Amygdala (tissue), 56 donors: ENCODE measurements at places on chromosomes 3 and 15.
A peak's percentile ranks its signal among the peaks of the same experiment; 100 is the strongest.

- no peak for DNase-seq
Measured at GRCh38 chr15:51849860-51850259, 20.4 kb downstream of the TMOD3 start.

- DNase-seq = no peak
Measured at GRCh38 chr3:147619921-147620560, 210.9 kb downstream of the ZIC1 start.

GRCh38 chr3:132444383-132444782 lies 27.1 kb downstream of the DNAJC13 start:
- no peak for DNase-seq

DNA sequence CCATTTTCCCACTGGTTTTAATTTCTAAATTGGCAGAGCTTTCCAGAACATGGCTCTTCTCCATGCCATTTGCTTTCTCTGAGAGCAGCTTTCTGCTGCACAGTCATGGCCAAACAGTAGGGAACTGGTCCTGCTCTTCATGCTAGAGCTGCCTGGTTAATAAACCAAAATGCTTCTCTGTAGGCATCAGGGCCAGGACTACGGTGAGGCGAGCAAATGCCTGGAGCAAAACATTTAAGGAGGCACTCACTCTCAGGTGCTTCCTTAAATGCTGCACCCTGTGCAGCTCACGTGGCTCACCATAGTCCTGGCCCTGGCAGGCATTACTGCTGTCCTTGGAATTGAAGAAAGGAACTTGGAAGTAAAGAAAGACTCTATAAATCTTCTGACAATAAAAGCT lies 48.5 kb upstream of the PPP2R3A start:
- DNase-seq = no peak

DNA sequence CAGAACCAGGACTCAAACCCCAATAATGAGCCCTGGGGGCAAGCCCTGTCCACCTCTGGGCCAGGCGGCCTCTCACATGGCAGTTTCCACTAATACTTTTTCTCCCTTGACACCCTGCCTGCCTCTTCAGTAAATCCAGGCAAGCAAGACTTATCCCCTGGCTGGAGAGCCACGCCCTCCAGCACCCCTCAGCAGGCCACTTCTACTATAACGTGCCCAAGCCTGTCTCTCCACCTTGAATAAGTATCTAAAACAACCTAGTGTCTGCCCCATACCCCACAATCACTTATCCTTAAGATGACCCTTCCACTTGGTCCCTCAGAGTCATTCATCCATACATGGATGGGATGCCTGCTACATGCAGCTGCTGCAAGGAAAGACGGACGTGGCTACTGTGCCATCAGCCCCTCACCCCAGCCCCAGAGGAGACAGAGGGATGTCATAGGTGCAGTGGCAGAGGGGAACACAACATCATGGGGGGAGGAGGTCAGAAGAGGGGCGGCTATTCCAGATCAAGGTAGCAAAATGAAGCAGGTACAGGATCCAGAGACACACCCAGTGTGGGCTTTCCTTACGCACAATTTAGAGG lies 63.4 kb downstream of the LRIG1 start:
- DNase-seq = no peak

DNA sequence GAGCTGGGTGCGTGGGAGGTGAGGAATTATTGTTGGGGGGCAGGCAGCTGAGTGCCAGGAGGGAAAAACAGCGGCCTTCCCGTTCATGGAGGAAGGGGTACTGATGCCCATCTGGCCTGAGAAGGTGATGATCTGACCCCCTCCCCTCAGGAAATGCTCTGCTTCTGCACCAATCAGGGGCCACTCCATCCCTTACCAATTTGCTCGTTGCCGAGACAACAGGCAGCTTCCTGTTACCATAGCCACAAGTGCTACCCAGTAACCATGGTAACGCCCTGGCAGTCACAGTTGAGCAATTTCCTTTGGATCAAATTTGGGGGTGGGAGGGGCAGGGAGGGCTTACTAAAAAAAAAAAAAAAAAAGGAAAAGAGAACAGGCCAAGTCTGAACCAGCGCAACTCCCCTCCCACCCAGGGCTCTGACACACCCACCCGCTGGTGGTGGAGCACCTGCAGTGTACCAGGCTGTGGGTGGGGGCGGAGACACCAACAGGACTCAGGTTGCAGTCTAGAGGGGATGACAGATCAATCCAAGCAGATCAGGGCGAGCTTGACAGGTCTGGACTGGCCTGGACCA lies 13.7 kb downstream of the CELF6 start:
- peak; percentile 74 for DNase-seq

DNA sequence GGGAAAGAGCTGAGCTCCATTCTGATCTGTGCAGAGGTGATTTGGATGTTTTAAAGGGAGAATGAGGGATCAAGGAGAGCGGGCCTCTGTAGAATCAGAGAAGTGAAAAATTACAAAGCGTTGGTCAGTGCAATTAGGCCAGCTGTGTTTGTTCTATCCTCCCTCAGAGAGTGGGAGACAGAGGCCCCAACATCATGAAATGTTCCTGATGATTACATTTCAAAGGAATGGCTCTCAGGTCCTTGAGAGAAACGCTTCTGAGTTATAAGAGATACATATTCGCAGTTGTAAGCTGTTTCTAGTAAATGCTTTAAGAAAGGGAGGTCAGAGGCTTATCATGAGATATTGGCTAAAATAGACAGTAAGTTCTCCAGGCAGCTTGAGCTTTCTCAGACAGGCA lies 15.7 kb upstream of the CAND2 start:
- no peak for DNase-seq

GRCh38 chr15:60006873-60007272 lies 2.8 kb downstream of the FOXB1 start:
- DNase-seq = no peak

DNA sequence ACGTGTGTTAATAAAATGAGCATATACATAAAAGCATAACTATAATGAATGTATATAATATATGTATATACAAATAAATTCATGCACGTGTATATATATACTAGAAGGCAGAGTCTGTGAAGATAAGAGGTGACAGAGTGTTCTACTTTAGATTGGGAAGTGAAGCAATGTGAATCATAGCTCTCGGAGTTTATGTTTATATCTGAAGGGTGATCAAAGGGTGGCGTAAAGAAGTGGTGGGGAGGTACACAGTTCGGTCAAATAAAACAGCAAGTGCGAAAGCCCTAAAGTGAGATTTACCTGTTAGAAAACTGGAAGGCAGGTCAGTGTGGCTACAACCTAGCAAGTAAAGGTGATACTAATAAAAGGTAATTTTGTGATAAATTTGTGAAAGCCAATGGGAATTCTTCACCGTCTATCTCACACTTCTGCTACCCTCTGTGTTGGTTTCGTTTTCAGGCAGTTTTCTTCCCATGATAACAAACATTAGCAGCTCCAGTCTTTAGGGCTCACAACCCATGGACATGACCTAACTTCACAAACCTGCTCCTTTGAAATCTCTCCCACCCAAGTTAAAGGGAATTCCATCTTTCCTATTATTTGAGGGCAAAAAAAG lies 46.7 kb upstream of the BCHE start:
- DNase-seq = no peak

DNA sequence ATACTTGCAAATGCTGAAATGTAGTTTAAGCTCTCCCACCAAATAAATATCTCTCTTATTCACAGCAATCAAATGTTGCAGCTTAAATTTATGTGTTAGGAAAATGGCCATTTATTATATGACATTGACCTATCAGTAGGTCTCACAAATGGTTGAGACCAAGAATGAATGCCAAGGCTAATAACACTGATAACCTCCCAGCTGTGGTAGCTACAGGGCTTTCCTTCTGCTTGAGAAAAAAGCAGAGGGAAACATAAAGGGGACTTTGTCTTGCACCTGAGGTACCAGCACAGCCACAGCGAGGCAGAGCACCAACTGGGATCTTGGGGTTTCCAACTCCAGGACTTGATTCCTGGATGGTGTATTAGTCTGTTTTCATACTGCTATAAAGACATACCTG lies 73.1 kb upstream of the TTC14 start:
- DNase-seq = no peak

DNA sequence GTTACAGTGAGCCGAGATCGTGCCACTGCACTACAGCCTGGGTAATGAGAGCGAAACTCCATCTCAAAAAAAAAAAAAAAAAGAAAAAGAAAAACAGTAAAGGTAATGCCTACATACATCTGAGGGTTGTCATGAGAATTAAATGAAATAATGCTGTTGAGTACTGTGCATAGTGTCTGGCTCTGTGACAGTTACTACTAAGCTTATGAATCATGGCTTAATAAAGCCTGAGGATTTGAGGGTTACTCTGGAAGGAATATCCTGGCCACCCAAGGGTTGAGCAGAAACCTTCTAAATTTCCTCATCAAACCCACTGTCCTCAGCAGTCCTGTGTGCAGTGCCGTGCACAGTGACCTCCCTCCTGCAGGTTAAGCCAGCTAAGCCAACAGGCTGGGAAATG lies 26.8 kb upstream of the ELP6 start:
- DNase-seq = no peak

DNA sequence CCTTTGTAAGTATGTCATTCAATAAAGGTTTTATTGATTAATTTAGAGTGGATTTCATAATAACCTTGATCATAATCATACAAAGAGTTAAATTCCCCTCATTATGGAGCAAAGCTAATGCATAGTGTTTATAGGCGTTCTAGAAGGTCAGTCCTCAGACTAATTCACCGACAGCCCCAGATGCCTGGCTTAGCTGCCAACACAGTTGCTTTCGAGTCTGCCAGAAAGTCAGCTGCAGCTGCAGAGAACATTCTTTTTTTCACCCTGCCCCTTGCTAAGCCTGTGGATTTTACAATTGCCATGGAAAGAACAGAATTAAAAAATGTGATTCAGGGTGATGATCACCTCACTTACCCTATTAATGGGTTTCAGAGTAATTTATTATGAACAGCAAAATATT lies 21.2 kb downstream of the CADM2 start:
- peak; percentile 69 for DNase-seq

GRCh38 chr15:73872346-73872745 lies 1.0 kb upstream of the TBC1D21 start:
- DNase-seq = no peak

DNA sequence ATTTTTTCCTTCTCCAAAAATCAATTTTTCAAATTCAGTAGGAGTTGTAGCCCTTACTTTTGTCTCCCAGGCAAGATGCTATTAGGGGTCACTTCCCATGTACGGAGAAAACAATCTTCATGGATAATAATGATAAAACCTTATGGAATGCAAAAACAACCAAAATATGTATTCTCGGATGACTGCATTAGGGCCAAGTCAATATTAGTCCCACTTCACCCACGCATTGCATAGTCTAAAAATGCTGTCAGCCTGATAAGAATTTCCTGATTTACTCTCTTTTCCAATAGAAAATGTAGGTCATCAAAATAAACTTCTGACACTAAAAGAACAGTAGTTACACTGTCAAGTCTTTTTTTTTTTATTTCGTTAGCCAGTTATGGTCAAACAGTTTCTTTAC lies 2.7 kb downstream of the VGLL3 start:
- DNase-seq = no peak

- no peak for DNase-seq
Measured at GRCh38 chr3:1798711-1799405, 299.8 kb upstream of the CNTN4 start.

- DNase-seq = no peak
Measured at GRCh38 chr15:78822514-78822913, 11.2 kb upstream of the ADAMTS7 start.

DNA sequence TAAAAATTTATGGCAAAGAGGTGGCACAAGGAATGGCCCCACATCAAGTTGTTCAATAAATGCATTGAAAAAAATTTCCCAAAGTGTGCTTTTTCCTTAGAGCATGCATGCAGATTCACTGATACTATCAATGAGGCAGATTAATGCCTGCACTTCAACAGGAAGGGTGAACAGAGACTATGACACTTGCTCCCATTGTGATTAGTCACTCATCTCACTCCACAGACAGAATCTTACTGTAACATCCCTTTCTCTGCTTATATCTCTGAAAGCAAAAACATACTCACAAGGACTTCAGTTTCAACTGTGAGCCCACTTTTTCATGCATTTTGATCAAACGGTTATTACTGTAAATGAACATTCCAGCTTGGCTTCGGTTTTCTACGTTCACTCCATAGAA lies 60.9 kb downstream of the MORC1 start:
- no peak for DNase-seq

GRCh38 chr3:69092030-69092516 lies 7.3 kb downstream of the ARL6IP5 start:
- peak; percentile 28 for DNase-seq

- DNase-seq = peak; percentile 47
Measured at GRCh38 chr3:129485721-129486663, 42.4 kb upstream of the RHO start.

GRCh38 chr3:117192888-117193287 lies 483.3 kb downstream of the TUSC7 start:
- no peak for DNase-seq

GRCh38 chr15:53225781-53226180 lies 435.6 kb upstream of the ONECUT1 start:
- no peak for DNase-seq

DNA sequence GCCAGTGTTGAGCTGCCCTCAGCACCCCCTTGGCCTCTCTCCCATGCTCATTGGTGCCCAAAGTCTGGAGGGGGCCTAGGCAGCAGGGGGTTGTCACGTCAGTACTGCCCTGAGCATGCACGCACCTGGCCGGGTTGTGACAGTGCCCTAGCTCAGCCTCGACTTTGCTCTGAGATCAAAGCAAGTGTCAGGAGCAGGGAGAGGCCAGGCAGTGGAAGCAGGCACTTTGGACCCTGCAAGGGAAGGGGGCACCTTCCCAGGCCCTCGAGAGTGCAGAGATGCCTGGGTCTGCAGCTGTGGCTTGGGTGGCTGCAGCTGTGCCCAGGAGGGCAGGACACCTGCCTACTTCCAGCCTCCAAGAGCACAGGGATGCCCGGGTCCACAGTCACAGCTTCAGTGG lies 561.3 kb downstream of the NLGN1 start:
- no peak for DNase-seq

- DNase-seq = no peak
Measured at GRCh38 chr3:72135636-72136035, 350.7 kb upstream of the PROK2 start.

DNA sequence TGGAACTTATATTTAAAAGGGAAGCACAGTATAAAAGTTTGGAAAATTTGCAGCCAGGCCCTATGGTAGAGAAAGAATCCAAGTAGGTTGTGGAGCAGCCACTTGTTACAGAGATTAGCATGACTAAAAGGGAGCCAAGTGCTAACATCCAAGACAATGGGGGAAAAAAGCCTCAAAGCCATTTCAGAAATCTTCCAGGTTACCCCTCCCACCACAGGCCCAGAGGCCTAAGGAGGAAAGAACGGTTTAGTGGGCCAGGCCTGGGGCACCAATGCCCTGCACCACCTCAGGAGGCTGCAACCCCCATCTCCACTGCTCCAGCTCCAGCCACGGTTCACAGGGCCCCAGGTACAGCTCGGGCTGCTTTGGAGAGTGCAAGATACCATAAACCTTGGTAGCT lies 69.9 kb downstream of the IGF2BP2 start:
- no peak for DNase-seq

GRCh38 chr3:133610031-133610430 lies 36.5 kb downstream of the CDV3 start:
- DNase-seq = no peak
